ENCODE measurements at places on chromosomes 11 and 22. TPM values are rescaled to one million over a fixed set of nuclear protein-coding genes. Genes with fewer than 3 reads are reported as not detected.

IRAG1 gene
- 0.35 TPM for total RNA-seq

PHOX2A gene
- total RNA-seq, result not detected

PTH gene
- total RNA-seq, result not detected

CCDC87 gene
- 0.28 TPM for total RNA-seq

SESN3 gene
- 6.9 TPM for total RNA-seq
